Central memory CD8-positive, alpha-beta T cell (primary cell): ENCODE measurements at places on chromosomes 6 and 20.

GRCh38 chr20:3890999-3891929, 2.1 kb downstream of the PANK2 start:
- no peak for DNase-seq

- DNase-seq = no peak
Measured at GRCh38 chr20:1846341-1846740, 48.9 kb upstream of the SIRPA start.

- DNase-seq = no peak
Measured at GRCh38 chr6:90584636-90585255, 2.1 kb downstream of the MAP3K7 start.

- no peak for DNase-seq
Measured at GRCh38 chr6:28772480-28773381, 151.1 kb downstream of the TRIM27 start.

DNA sequence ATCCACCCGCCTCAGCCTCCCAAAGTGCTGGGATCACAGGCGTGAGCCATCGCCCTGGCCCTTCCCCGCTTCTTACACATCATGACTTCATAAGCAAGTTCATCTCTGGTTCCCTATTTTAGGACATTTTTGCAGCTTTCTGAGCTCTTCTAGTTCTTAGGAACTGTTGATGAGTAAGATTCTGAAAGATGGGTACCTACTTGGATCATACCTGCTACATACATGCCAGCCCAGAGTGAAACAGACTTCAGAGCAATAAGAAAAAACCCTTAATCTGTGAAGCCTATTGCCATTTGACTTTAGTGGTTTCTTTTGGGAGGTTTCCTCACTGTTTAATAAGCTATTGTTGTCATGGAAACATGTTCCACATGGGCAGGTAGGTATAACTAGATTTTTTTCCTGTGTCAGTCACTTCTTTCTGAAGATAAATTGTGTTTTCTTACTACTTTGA, 27.9 kb upstream of the TMEM217 start:
- no peak for DNase-seq

DNA sequence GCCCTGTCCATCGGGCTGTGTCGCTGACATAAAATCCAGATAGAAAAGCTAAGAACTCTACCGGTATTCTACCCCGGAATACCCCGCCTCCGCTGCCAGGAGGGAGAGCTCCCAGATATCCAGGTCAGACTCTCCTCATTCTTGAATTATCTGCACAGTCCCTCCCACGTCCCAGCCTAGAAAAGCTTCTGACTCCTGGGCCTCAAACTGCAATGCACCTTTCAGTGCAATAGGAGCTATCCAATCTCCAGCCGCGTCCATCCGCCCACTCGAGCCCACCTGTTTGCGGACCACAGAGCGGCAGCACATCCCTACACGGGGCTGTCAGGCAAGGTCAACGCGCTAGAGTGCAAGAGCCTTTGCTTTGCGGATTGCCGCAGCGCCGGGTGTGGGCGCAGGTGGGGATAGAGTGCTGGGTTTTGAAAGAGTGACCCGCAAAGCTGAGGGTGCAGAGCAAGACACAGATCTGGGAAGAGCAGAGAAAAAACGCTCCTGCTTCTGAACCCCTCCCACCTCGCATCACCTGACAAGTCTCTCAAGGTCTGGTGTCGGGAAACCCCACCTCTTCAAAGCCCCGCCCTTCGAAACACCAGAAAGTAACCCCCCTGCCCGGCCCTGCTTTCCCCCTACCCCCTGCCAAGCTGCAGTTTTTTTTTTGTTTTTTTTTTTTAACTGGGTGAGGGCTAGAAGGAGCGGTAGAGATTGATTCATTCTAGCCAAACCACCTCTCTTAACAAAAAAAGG, 1.3 kb downstream of the TAPBP start:
- peak; percentile 54 for DNase-seq

DNA sequence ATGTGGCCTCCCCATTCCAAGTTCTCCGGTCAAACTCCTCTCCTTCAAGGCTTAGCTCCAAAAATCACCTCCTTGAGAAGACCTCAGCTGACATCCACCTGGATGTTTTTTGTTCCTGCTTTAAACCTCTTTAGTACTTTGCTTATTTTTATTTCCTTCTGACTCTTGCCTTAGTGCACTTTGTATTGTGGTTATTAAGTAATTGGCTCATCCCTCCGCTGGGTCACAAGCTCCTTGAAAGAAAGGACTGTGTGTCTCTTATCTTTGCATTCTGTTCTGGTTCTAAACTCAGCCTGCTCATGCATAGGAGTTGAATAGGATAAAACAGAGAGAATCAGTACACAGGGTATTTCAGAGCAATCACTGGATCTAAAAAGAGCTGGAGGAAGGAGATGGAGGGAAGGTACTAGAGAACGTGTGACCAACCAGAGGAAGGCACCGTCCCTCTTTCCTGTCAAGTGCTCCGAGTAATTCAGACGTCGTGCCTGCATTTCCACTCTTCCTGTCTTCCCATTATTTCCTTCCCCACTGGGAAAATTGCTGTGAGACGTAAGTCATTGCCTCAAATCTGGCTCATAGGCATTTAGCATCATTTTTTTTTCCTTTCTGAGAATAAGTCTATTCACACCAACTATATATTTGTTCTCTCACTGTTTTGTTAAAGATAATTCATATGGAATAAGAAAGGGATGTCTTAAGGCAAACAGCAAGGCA, 59.7 kb upstream of the GLP1R start:
- no peak for DNase-seq

DNA sequence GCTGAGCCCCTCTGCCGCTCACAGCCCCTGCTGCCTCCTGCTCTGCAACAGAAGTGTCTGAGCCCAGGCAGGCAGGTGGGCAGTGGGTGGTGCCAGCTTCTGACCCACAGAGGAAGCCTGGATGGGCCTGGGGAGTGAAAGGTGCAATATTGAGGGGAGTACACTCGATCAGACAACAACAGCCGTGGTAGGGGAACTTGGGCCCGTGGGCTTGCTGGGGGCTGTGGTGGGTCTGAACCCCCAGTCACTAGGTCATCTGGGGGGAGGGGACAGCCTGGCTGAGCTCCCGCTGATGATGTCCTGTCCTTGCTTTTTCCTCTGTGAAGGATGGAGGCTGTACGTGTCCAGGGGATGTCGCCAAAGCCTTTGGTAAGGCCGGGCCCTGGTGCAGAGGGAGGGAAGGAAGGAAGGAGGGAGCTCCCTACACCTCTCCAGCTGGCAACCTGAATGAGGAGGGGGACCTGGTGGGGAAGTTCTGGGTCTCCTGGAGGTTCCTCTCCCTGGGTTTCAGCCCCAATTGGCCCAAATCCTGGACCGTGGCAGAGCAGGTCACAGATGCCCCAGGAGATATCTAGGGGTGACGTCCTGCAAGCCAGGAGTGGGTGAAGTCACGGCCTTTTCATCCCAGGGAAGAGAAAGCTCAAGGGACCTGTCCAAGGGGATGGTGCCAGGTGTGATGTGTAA, 47.2 kb downstream of the GMPR start:
- no peak for DNase-seq

- DNase-seq = no peak
Measured at GRCh38 chr6:167475947-167476346, 151.1 kb downstream of the TTLL2 start.
